Foreskin melanocyte (primary cell): ENCODE measurements at places on chromosomes 11 and 22.

DNA sequence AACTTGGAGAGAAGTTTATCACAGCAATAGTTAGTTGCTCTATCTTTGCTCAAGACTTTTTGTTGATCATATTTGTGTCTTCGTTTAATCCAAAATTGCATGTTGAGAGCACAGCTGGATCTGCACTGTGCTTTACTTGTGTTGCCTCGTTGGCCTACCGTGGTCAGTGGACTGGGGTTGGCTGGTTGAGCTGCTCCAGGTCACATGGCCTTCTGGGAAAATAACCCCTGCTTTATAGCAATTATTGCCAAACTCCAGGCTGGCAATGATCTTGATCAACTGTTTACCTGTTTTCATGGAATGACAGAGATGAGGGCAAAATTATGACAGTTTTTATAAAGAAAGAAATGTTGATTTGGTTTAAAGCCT lies 5.7 kb upstream of the PLET1 start:
- DNase-seq, result no peak

- DNase-seq, result no peak
These were observed 48.5 kb downstream of the OR4D9 start for GRCh38 chr11:59559886-59560285.

GRCh38 chr11:96006037-96006436 lies 82.1 kb upstream of the MTMR2 start:
- DNase-seq, result no peak

DNA sequence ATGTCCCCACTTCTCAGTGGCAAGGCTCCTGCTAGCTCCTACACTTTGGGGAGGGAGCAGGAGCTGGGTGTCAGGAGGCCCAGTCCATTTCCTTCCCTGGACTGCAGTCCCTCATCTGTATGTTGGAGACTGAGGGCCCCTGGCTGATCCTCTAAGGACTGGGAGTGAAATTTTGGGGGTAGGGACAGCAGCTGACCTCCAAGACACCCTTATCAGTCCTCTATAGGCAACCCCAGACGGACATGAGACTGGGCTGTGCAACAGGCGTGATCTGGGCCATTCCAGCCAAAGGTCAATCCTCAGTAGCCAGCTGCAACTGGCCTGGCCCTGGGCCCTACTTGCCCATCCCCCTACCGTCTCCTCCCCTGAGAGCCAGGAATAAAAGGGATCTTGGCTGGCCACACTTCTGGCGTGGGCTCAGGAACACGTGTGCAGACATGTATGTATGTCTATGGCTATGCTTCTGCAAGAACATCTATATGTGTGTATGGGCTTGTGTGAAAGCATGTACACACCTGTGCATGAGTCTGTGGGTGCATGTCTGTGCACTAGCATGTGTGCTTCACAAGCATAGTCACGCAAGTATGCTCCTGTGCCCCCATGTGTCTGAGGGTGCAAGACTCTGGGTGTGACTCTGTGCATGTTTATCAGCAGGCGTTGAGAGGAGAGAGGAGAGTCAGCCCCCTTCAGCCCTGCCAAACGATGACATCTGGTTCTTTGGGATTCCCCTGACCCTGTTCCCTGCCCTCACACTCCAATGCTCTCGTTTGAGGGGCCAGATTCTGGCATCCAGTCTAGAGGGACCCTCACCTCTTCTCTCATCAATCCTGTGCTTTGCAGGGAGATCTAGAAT lies 24.6 kb upstream of the DGAT2 start:
- no peak for DNase-seq

- no peak for DNase-seq
These were observed 11.2 kb downstream of the SLC25A1 start for GRCh38 chr22:19167106-19167869.

- no peak for DNase-seq
These were observed 2.8 kb downstream of the SIPA1 start for GRCh38 chr11:65640483-65641296.

DNA sequence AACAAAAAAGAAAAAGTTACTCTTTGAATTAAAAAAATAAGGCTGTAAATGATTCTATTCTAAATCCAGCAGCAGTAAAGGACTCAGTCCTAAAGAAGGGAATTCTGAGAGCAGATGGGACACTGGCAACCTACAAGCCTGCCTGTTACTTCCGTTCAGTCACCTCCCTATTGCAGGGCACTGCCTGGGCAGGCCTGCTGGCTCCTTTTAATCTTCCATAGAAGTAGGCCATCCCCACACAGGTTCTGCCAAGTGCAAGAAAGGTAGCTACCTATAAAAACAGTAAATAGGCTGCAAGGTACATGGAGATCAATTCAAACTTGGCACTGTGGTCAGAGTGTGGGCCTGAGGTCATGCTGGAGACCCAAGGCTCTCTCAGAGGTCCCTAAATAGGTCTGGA lies 136.4 kb downstream of the TRIM44 start:
- DNase-seq, result no peak
